ENCODE measurements at places on chromosomes 5 and 9.

DNA sequence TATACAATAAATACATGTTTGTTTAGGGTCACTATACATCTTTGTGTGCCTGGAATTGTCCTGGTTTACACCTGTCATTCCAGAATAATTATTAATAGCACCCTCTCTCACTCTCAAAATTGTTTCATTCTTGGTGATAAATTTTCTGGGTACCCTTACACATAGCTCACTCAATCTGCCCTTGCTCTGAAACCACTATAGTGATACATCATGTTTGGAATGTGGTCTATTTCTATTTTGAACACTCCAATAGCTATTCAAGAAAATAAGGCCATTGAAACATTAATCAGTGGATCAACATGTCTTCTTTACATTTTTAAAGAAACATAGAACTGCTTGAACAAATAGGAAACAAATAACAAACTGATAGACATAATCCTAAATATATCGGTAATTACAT is 158.7 kb downstream of the ARRDC3 start:
- no peak for DNase-seq

- no peak for DNase-seq
Observed at GRCh38 chr5:80866371-80866770, 93.8 kb upstream of the RASGRF2 start.

DNA sequence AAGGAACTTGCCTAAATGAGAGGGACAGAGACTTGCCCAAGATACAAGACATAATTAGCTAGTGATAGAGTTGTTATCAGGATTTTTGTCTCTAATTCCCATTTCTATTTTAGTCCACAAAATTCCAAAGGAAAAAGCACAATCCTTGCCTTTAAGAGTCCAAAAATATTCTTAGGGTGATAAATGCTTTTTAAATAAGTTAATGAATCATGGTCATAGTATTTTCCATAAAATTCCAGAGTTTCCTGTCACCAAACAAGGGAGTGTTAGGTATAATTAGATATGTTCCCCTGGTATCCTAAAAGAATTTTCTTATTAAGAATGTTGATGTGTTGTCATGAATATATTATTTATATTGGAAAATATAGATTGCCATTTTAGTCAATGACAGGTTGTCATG is 21.8 kb upstream of the CEP72 start:
- no peak for DNase-seq

- DNase-seq = no peak
Observed at GRCh38 chr5:65776441-65777141, 54.6 kb downstream of the NLN start.

DNA sequence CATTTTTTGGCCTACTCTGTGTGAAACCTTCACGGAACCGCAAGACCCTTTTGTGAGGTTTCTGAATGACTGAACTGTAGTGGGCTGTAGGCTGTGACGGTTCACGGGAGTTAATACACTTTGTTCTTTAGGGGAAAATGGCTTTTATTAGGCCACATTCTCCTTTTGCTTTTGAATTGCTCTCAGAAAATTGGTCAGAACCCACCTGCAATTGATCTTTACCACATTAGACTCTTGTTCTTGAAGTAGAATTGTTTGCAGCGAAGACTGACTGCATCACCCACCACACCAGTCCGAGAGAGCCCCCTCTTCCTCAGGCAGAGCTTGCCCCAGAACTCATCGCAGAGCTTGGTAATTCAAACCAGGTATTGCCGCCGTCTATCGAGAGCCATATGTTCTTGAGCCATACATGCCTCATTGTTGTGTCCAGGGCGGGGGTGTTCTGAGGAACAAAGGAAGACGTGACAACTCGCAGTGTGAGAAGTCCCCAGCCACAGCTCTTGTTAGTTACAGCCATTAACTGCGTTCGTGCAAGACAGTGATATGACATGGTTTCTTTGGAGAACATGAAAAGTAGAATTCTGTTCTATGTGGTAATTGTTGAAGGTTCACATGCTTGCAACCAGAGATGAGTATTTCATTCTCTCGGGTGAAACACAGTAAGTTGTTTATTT is 166.4 kb upstream of the OTULINL start:
- DNase-seq = no peak

DNA sequence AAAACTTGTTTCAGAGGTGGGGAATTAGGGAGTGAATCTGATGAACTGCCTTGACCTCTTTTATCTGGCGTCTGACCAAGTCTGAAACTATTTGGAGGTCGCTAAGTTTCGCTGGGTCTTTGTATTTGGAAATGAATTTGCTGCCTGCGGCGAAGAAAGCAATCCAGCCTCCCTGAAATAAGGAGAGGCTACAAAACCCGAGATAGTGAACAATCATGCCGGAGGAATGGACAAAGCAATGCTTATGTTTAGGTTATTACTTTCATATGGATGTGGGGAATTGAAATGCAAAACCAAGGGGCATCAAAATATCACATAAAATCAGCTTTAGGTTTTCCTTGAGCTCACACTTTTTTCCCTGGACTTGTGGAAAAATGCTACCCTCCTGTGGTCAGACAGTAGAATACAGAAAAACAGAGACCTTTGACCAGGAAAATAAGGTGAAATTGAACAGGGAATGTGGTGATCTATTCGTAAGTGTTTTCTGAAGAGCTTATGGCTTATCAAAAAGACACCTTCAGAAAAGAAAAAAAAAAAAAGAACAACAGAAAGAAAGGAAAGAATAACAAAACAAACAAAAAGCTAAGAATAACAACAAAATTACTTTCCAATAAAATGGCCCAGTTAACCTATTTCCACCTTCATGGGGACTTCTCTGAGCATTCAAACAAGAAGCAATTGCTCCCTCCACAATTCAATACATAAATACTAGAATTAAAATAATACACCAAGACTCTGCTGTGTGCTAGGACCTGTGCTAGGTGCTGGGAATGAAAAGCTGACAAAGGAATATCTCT is 68.6 kb upstream of the DPYSL3 start:
- DNase-seq = no peak

DNA sequence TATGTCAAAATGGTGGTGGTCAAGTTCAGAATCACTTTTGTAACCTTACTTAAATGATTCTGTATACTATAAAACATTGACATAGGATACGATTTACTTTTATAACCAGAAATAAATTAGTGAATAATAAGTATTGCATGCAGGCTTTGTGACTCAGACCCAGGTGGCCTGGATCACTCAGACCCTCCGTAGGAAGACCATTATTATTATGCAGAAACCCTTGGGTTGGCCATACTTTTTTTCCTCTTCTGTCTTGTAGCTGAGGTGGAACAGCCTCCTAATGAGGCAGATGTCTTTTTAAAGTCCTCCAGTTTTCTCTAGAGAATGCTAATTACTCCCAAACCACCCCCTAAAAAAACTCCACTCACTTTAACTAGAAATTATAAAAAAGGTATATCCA is 121.9 kb downstream of the LPAR1 start:
- DNase-seq = no peak

All from ovary (tissue), 10 donors.